NCI-H187 (cell line): ENCODE measurements at places on chromosomes 2 and 18.

GRCh38 chr18:62437235-62438017 is 85.4 kb upstream of the ZCCHC2 start:
- no peak for DNase-seq

DNA sequence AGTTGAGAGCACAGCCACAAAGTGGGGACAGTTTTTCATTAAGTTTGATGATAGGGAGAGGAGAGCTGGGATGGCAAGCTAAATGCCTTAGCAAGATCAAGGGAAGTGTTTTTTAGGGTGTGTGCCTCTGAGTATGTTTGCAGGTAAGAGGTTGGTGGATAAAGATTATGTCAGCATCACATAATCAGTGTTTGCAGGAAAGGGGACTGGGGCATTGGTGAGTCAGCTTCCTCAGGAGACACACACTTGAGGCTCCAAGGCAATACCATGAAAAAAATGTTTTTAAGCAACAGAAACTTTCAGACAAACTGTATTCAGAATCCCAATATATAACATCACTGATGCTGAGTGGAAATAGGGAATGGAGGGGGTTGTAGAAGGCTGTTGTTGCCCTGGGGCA is 25.4 kb upstream of the DTNB start:
- DNase-seq: no peak

GRCh38 chr2:9985531-9986328 is 34.2 kb downstream of the GRHL1 start:
- DNase-seq: no peak

- DNase-seq: no peak
Observed at GRCh38 chr2:73031725-73032701, 39.5 kb downstream of the SFXN5 start.

DNA sequence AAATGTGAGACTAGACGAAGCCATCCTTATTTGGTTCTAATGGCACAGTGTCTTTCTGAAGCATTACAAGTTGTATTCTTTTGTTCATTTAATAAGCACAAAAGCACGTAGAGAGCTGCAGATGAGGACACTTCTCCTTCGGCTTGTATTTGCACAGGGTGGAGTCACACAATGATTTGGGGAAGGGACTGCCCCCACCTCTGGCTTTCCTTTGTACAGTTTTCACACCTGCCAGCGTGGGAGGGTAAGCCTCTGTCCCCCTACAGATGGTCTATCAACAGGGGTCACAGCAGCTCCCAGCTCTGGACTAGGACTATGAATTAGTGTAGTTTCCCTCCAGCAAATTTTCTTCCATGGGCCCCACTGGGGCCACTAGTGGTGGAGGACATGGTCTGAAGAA is 108.2 kb upstream of the KLHL14 start:
- DNase-seq: no peak

DNA sequence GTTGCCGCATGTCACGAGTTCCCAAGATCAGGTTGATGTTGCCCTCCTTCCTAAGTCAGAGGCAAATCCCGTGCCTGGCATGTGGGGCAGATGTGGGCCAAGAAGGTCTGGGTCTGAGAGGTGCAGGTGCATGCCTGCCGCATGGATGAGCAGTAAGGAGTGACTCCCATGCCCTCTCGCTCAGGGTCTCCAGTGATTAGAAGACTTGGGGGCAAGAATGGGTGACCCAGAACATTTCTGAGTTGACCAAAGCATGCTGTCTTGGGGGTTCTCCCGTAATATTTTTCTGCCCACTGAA is 120.6 kb upstream of the HDAC4 start:
- DNase-seq: no peak

DNA sequence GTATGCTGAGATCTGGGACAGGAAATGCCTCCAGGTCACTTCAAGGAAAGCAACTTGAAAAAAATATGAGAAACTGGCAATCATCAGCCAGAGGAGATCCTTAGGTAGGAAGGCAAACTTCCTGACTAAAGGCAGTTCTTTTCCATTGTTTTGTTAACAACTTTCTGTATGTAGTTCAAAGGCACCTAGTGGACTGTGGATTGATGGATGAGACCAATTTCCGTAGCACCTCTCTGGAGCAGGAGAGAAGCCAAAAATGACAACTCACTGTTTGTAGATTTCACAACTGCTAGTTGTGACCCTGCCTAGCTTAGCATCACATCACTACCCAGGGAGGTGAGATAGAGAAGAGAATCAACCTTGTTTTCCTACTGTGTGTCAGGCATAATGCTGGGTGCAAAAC is 21.8 kb upstream of the NOSTRIN start:
- no peak for DNase-seq

DNA sequence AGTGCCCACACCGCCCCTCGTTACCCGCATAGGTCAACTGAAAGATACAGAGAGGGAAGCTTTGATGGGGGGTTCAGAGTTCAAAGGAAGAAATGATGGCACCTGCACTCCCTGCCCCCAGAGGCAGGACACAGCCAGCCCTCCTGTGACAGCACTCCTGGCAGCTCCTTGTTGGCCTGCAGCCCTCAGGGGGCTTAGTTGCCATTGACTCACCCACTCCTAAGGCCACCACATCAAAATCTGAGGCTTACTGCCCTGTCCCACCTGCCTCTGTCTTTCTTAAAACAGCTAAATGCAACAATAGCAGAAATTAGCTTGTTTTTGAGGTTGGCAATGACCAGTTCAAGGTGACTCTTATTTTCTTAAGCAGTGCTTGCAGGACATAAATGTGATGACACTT is 31.6 kb upstream of the SLC35F6 start:
- no peak for DNase-seq

DNA sequence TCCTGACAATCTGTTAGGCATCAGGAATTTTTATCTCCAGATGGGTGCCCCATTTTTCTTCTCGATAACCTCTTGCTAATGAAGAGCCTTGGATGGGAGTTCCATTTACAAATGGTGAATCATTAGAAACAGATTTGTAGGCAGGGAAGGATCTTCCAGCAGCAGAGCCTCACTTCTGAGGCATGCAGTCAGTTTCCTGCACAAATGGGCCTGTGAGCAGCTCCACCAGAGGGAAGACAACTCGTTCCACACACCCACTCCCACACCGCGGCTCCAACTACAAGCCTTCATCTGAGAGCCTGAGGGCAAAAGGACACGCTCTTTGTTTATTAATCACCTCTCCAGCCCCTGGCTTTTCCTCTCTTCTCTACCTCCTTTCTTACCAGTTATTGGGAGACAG is 108.5 kb downstream of the CTAGE1 start:
- no peak for DNase-seq

- no peak for DNase-seq
Observed at GRCh38 chr2:43714164-43714563, 37.9 kb upstream of the C1GALT1C1L start.

DNA sequence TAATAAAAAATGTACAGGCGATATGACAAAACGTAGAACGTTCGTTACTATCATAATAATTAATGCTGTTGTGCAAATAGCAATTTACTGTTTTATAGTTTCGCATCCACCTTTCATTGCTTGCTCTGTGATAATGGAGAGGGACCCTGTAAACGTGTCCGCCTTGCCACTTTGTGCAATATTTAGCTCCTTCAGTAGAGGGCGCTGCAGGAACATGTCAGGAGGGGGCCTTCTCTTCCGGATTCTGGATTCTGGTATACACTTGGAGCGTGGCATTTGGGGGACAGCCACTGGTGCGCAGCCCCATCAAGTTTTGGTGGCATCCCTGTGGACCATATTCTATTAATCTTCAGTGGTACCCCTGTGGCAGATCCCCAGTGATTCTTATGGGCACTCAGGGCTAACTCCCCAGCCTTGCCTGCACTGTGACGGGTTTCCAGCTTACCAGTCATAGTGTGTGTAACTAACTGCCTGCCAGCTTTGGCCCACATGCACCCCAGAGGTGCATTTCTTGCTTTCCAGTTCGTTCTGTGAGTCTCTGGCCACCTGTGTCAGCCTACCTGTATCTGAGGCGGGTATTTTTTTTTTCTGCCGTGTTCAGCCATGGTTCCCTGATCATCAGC is 140.3 kb downstream of the CYRIA start:
- no peak for DNase-seq

GRCh38 chr2:95058989-95059641 is 33.6 kb downstream of the MAL start:
- DNase-seq: no peak

DNA sequence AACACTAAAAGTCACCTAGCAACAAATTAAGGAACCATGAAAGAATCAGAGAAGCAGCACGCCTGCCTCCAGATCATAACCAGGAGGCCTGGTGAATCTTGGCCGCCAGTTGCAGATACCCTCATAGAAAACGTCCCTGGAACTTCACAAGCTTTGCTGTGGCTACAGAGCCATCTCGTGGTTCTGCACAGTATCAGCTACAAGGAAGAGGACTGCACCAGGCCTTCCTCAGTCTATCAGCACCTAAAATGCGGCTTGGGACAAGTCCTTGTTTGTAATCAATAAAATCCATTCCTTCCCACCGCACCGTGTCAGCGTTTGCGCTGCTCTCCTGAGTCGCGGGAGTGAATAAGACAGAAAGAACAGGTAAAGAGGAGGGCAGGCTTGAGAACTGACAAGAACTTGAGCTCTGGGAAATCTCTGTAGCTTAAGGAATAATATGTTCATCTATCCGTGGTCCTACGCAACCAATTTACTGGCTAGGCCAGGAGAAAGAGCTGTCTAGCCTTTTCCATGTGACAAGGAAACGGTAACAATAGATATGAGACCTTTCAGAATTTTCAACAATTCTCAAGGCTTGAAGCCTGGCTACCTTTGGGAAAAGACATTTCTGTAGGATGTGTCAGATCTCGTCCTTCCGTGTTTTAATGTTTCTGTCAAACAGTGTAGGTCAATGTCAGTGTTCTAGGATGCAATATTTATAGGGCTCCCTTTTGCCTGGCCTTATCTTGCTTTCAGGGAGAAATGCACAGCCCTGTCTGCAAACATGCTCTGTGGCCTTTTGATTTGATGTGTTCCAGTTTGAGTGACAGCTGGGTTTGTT is 128.5 kb upstream of the RAB12 start:
- DNase-seq: no peak

- DNase-seq: no peak
Observed at GRCh38 chr2:100833331-100833730, 13.4 kb downstream of the NPAS2 start.

DNA sequence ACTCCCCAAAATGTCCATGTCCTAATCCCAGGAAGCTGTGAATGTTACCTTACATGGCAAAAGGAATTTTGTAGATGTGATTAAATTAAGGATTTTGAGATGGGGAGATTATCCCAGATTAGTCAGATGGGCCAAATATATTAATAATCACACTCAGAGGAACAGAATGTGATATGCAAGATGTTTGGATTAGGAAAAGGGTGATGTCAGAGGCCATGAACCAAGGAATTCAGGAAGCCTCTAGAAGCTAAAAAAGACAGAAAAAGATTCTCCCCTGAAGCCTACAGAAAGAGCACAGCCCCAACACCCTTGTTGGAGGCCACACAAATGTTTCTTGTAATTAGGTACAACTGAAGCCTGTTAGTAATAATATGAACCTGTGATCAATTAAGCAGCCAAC is 13.1 kb downstream of the TMEM131 start:
- no peak for DNase-seq

GRCh38 chr2:74768401-74768914 is 65.5 kb upstream of the HK2 start:
- no peak for DNase-seq

DNA sequence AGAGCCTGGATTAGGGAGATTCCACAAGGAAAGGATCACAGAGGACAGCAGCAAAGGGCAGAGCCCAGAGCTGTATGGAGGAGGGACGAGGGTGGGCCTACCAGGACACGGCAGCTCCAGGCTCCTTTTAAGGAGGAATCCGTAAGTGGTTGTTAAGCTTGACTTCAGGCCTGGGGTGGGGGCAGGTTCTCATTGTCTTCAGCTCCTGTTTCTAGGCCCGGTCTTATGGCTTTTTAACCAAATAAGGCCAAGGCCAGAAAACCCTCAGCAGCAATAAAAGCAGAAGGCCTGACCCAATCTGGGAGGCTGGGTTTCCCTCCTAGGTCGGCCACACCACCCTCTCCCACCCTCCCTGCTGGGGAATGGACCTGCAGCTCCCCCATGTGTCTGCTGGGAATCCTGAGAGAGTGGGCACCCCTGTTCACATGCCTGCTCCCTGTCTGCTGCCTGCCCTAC is 111.2 kb downstream of the PLB1 start:
- DNase-seq: no peak

DNA sequence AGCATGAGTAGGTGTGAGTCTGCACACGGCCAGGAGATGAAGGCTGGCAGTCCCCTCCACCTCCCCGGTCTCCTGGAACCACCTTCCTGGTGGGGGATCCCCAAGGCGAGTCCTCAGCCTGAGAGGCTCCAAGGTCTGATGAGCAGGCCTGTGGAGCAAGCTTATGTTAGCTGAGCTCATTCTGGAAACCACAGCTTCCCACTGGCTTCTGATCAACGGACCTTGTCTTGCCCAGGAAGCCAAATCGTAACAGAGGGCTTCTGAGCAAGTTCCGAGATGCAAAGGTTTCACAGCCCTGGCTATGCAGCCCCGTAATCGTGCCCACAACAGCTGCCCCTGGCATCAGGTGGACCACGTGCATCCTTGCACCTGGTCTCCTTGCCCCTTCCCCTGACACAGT is 28.8 kb upstream of the GPR55 start:
- DNase-seq: no peak

DNA sequence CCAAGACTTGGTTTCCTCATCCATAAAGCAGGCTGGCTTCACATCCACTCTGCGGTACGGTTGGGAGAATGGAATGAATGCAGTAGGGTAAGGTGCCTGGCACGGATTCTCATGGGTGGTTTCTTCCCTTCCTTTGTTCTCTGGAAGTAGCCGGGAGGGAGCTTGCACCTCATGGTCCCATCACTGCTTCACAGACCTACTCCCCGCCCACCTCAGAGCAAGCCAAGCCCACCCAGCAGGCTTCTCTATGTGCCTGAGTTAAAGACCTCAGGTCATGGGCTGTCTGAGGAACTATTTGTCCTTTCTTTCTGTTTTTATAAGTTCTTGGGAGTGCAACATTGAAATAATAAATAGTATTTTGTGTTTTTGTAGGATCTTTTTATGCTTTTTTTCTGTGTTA is 3.5 kb downstream of the DCDC2C start:
- no peak for DNase-seq

GRCh38 chr2:15980605-15981098 is 40.3 kb downstream of the MYCN start:
- DNase-seq: no peak

DNA sequence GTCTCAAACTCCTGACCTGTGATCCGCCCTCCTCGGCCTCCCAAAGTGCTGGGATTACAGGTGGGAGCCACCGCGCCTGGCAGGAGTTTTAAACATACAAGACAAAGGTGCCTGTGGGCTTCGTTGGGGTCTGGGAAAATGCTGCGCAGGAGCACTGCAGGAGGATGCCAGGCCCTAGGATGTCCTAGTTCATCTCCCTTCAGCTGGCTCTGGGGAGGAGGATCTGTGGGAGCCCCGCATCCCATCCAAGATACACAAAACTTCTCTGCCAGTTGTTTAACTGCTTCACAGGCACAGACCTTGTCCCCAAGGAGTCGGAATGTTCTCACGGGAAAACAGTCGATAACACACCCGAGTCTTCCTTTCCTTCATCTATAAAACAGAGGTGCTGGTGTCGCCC is 89.1 kb downstream of the POLR1A start:
- no peak for DNase-seq

DNA sequence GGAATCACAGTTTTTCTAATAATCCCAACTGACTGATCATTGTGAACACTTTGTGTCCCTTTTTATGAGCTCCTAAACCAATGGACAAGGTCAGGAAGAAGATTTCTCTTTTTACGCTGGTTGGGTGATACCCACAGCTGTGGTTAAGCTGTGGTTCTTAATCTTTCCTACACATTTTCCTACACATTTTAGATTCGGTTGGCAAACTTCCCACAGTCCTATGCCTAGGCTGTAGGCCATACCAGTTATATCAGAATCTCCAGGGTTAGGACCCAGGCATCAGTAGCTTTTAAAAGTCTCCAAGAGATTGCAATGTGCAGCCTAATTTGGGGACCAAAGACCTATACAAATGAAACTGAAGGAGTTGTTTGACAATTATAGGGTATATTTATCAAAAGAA is 203.0 kb downstream of the SP3 start:
- DNase-seq: no peak
